ENCODE measurements at places on chromosomes 4 and X. TPM values are rescaled to one million over a fixed set of nuclear protein-coding genes. Genes with fewer than 3 reads are reported as not detected.

- peak; percentile 76 for DNase-seq
Observed at GRCh38 chr4:138680989-138681604, 334.5 kb upstream of the NOCT start.

DNA sequence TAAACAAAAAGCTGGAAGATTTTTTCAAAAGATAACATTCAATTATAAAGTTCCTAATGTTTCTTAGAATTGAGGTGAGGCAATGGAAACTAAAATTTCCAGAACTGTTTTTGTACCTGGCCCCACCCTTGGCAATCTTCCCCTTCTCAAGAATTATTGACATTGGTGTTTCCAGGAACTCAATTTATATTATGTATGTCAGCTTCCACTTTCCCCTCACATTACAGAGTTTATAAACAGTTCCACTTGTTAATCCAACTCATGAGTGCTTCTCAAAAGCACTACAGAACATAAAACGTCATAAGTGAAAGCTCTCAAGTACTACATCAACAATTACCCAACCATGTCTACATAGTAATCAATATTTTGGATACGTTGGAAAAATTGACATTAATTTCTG, 107.4 kb downstream of the FAM13A start:
- no peak for DNase-seq

- no peak for DNase-seq
Observed at GRCh38 chrX:116526010-116526409, 63.2 kb upstream of the CT83 start.

FGFR3 gene
- total RNA-seq: 0.81 TPM

- DNase-seq: peak; percentile 20
Observed at GRCh38 chr4:55553441-55554201, 6.9 kb upstream of the CLOCK start.

GRCh38 chrX:123626962-123627361, 105.9 kb downstream of the THOC2 start:
- no peak for DNase-seq

DNA sequence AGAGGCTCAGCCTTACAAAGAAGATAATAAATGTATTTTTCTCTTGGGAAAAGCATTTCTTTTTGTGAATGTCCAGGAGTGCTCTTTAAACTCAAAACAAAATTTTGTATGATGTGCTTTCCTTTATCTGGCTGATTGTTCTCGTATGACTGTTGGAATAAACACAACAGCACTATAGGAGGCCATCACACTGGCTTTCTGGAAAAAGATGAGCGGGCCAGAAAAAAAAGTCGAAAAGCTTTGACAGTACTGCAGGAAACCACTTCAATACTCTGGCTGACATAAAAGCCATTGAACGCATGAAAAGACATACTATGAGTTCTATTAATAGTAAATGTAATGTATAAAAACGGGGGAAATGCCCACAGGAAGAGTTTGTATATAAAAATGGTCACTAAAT, 64.7 kb upstream of the CTSO start:
- no peak for DNase-seq

DNA sequence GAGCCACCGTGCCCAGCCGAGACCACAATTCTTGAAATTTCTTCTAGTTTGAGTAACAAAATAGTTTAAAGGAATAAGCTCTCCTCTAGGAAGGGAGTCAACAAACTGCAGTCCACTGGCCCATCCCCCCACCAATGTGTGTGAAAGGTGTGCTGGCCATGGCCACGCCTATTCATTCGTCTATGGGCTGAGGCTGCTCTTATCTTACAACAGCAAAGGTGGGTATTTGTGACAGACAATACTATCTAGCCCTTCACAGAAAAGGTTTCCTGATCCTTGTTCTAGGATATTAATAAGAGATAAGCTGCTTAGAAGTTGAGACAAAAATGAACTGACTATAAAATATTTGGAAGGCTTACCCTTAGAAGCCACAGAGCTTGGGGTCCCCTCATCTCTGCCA, 41.2 kb downstream of the BEND2 start:
- DNase-seq: no peak

- DNase-seq: no peak
Observed at GRCh38 chr4:149005191-149005590, 563.0 kb upstream of the NR3C2 start.

DNA sequence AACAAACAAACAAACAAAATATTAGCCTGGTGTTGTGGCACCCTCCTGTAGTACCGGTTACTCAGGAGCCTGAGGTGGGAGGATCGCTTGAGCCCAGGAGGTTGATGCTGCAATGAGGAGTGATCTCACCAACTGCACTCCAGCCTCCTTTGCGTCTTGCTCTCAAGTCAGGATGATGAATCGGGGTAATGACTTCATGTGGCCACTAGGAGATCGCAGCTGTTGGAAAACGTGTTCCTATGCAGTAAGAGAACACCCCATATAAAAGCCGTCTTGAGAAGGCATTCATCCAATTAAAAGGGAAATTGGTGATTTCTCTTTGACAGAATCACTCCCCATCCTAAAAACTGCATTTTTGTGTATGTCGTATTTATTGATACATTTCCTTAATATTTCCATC, 6.9 kb downstream of the CCNB3 start:
- DNase-seq: no peak

GRCh38 chr4:6157926-6158325, 42.4 kb downstream of the JAKMIP1 start:
- no peak for DNase-seq

GRCh38 chr4:61799794-61800193, 599.7 kb downstream of the ADGRL3 start:
- no peak for DNase-seq

DNA sequence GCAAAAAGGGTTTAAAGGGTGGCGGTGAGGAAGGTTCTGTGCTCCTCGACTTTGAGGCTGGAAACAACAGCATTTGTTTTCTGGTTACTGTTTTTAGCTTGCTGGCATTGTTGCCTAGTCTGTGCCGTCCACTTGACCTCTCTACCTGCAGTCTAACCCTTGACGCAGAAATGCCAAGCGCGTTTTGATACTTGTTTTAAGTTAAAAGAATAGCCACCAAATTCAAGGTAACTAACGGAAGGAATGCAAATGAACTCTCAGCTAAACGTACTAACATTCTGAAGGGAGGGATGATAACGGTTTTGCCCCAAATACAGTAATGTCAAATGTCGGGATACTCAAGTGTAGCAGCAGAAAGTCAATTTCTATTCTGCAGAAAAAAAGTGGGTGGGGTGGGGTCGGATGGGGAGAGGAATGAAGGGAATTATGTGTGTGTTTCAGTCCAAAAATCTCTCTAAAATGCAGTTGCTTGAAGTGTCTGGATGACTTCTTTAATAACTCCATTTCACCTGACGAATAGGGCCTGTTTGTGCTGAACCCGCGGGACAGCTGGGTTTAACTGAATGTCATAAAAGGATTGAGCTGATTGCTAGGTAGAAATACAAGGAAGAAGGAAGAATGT, 3.4 kb upstream of the NKX6-1 start:
- DNase-seq: no peak

ZNF674 gene
- 6.7 TPM for total RNA-seq

CD40LG gene
- not detected for total RNA-seq

- peak; percentile 52 for DNase-seq
Observed at GRCh38 chrX:71652405-71652804, 14.9 kb upstream of the LOC101059915 start.

MAGEE1 gene
- total RNA-seq: 3.6 TPM

DNA sequence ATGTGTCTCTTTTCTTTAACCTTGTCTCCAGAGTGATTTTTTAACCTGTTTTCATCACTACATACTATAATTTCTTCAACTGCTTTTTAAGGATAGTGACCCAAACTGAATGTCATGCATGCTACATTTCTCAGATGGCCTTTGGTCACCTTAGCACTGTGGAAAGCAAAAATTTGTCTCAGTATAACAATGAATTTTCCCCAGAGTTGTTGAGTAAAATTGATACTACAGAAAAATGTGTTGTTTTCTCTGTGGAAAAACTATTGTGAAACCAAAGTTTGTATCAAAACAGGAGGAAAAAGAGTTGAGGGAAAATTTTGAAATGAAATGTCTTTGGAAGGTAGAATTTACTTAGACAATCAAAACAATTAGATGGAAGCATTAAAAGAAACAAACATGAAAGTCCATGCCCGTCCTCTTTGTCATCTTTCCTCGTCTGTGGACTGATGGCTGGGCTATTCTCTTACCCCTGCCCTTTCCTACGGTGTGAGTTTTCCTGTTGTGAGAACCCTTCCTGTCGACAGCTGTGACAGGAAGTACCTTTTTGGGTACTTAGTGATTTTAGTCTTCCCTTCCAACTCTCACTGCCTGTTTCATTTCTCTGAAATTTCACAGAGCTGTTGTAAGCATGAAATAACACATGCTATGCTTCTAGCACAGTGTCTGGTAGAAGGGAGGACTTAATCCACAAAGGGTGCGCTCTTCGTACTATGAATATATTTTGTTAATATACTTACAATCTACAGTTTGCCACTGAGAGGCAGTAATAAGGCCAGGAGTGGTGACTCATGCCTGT, 50.8 kb downstream of the LRP2BP start:
- no peak for DNase-seq

DNA sequence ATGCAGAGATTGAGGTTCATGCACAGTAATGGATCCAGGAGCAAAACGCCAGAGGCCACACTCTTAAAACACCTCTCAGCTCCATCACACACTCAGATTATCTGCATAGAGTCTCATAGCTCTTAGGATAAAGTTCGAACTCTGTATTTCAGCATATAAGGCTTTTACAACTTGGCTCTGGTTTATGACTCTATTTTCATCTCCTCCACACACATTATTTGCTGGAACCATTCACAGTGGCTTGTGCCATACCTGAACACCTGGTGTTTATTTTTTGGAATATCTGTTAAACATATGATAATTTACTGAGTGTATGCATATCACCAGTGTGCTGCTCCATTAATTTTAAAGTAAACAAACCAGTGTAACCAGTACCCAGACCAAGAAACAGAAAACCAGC, 27.2 kb downstream of the RASL11B start:
- no peak for DNase-seq

DNA sequence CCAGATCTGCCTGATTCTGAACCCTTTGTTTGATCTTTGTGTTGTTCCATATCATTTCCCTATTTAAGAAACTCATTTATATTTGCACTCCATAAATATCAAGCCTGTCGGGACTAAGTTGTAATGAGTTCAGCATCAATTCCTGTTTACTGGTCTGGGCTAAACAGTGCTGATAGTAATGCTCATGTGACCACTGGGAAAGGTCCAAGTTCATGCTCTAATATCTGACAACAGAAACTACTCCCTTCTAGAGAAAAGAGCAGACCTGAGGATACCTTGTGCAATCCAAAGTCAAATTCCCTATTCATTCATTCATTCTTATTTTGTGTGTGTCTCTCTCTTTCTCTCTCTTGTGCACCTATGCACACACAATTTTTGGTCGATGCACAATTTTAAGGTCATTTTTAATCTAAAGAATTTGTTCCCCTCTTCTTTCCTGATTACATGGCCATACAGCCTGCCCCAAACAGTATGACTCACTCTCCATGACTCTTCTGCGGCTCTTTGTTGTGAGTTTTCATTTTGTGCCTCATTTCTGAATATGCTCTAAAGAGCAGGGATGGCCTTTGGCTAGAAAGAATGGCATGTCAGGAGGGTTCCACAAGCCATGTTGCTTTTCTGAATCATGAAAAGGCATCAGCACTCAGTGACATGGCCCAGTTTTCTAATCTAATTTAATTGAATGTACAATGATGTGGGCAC, 664.3 kb downstream of the RPA4 start:
- no peak for DNase-seq

AFP gene
- not detected for total RNA-seq

NHS gene
- total RNA-seq: 16.9 TPM

DNA sequence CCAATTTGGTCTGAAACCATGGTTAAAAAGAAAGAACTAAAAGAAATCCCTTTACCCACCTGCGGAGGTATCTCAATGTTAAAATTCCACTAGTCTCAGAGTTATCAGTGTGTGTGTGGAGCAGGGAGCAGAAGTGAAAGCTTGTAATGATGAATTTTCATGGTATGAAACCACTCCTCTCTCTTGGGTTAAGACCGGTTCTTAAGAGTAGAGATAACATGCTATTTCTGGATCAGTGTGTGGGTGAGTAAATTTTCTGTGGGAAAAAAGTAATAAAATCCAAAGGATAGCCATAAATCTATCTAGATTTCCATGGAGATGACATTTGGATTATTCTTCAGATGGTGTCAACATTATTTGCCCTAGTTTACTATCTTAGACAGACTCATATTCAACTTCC, 3.2 kb downstream of the FGF13 start:
- DNase-seq: no peak

GPR82 gene
- not detected for total RNA-seq

DNA sequence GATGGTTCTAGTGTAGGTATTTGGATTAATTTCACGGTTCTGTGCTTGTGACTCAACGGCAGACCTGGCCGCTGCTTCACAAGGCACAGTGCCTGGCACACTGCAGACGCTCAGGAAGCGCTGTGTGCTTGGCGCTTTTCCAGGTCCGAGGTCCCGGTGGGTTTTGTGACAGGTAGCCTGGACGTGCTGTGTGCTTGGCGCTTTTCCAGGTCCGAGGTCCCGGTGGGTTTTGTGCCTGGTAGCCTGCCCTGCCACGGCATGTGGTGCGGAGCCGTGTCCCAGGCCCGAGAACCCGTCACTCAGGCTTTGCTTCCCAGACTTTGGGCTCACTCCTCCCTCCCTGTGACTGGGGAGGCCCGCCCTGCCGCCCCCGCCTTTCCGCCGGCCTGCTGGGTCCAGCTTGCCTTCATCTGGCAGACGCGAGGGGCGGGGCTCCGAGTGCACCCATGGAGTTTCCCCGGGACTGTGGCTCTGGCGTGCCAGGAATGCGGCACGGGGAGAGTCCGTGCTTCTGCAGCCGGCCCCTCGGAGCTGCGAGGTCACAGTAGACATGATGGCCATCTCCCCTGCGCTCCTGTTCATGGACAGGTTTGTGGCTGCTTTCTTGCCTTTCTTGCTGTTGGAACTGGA, 44.2 kb downstream of the TBC1D14 start:
- DNase-seq: peak; percentile 62

GRCh38 chrX:109954955-109955354, 48.0 kb upstream of the TMEM164 start:
- no peak for DNase-seq

GRCh38 chr4:163611784-163612445, 117.4 kb downstream of the TMA16 start:
- DNase-seq: no peak

- no peak for DNase-seq
Observed at GRCh38 chr4:159051245-159052071, 51.4 kb upstream of the RAPGEF2 start.

GRCh38 chr4:67576538-67576937, 18.0 kb downstream of the STAP1 start:
- no peak for DNase-seq

GRCh38 chrX:41003506-41004270, 81.6 kb upstream of the USP9X start:
- no peak for DNase-seq

DNA sequence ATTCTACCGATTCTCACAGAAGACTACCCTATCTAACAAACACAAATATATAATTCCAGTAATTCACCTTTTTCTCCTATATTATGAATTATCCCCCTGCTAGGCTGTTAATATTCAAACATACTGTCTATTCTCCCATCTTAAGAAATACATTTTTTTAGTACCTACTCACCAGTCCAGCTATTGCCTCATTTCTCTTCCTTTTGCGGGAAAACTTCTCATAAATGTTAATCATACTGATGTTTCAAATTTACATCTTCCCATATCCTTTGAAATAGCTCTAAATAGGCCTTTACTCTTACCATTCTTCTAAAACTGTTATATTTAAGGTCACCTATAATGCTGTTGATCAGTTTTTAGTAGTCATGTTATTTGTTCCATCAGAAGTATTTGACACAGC, 759.1 kb upstream of the SLIT2 start:
- DNase-seq: no peak

GRCh38 chrX:12777670-12778069, 13.5 kb upstream of the PRPS2 start:
- no peak for DNase-seq

- no peak for DNase-seq
Observed at GRCh38 chrX:105263171-105263570, 42.7 kb upstream of the TEX13A start.

TEX13C gene
- total RNA-seq: not detected
